Right kidney (tissue), 9 donors: ENCODE measurements at places on chromosomes 5 and 9.

DNA sequence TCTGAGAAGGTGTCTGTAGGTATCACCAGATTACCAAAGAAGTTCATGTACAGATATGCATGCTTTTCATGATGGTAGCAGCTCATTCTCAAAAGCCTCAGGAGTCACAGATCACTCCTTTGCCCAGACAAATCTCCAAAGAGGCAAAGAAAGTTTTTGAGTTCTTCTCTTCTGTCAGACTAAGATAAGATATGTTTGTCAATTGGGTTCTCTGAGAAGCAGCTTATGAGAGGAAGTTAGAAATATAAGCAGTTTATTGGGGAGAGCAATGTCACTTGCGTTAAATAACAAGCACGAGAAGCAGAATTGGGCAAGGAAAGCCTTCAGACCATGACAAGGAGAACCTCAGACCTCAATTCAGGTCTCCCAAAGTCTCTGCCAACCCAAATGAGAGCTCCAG lies 219.2 kb upstream of the KLF4 start:
- no peak for DNase-seq

GRCh38 chr5:65927503-65928321 lies 1.3 kb downstream of the ERBIN start:
- peak; percentile 60 for DNase-seq

DNA sequence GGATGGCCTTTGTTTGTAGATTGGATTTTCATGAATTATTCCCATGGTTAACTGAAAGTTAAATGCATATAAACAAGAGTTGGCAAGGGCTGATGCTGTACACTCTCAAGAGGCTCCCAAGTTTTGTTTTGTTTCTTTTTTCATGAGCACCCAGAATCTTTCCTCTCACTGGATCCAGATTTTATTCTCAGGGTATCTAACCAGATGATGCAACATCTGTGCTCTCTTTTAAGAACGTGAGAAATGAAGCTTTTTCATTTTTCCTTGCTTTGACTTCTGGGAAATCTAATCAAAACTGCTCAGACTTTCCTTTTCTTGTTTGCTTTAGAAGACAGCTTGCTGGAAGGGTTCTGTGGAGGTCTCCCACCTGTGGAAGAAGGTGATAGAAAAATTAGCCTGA lies 142.7 kb upstream of the SLC12A2 start:
- no peak for DNase-seq

- no peak for DNase-seq
These were observed 380.6 kb upstream of the NUDT12 start for GRCh38 chr5:103943230-103943629.

DNA sequence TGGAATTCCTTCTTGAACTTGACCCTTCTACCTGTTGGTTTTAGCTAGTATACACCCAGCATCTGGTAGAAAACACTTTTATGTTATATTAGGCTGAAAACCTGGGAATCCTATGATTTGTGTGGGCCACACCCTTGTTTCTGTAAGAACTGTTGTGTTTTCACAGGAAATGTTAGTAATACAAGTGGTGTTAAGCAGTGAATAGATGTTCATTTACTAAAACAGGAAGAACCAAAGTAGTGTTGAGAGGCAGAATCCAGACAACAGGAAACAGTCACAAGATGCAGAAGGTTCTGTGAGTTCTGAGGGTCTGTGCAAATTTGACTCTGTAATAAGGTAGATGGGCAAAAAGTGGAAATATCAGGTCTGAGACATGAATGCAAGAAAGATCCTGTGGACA lies 73.0 kb upstream of the RAI14 start:
- no peak for DNase-seq

GRCh38 chr5:109411627-109412026 lies 1.9 kb upstream of the PJA2 start:
- no peak for DNase-seq

DNA sequence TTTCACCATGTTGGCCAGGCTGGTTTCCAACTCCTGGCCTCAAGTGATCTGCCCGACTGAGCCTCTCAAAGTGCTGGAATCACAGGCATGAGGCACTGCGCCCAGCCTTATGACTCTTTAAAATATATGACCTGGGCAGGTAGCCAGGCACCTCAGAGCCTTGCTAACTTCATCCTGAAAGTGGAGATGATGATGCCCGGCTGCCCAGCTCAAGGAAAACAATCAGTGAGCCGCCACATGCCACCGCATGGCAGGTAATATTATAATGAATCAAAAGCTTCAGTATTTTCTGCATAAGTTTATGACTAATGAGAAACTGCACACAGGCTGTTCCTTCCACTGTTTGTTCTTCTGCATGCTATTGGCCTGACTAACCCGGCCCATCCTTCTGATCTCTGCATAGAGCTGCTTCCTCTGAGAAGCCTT lies 30.4 kb upstream of the DMRT1 start:
- no peak for DNase-seq

DNA sequence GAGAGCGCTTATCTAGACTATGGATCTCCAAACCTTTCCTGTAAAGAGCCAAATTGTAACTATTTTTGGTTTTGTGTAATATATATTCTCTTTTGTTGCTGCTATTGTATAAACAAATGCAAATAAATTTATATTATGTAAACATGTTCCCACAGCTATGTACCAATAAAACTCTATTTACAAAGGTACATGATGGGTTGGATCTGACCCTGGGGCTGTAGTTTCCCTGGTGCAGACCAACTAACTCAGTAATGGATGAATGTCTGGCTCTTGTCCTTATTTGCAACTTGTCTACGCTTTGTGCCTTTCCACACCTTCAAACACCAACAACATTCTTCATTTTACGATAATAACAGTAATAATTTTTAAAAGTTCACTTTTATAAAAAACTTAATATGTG lies 27.5 kb upstream of the SPINK14 start:
- DNase-seq, result no peak

DNA sequence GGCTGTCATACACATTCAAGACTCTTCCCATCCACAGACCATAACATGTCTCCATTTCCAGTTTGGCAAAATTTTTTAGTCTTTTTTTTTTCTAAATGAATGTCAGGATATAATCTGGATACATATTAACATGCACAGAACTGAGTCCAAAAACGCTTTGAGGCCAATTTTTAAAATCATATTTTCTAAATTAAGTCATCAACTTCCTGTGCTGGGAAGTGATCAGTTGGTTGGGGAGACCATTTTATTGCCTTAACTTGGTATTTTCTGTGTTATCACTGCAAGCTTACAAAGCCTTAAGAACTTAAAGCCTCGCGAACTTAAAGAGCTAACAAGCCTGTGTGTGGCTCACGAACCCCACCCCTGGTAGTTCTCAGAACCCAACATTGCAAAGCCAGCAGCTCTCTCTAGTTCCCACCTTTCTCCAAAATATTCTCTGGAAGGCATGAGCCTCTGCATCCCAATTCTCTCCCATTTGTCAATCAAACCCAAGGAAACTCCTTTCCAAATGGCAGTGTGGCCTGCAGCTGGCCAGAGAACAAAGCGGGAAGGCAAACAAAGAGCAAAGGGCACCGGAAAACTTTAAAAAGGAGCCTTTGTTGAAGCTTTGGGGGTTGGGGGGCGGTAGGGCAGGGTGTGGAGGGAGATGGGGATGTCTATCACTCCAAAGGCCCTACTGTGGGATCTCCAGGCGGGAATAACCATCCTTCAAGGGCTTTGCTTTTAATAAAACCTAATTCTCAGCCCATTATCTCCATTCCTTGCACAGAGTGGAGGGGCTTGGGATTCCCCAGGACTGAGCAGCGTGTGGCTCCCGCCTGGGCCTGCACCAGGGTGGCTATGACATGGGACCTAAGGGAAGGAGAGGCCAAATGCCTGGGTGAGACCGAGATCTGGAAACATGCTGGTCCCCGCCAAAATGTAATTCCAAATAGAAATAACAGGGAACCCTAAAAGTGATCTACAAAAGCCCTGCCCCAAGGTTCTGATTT lies 65.0 kb downstream of the ROR2 start:
- no peak for DNase-seq

- DNase-seq, result no peak
These were observed 6.8 kb downstream of the CA9 start for GRCh38 chr9:35680331-35681105.

DNA sequence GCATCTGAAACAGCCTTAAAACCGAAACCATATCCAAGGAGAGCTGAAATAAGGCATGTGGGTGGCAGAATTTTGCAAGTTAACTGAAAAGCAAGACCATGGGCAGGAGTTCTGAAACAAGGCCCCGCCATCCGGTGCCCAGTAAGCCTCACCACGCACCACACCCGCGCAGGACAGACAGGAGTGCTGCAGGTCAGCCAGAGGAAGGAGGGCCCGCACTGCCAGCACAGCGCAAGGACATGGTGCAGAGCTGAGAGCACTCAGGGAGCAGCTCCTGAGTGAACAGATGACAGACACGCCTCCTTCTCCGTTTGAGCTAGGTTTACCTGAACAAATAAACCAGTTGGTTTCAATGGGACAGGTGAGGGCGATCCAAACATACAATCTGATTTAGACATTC lies 16.5 kb upstream of the ISCA1 start:
- DNase-seq, result no peak

- DNase-seq, result no peak
These were observed 38.9 kb downstream of the SLC22A5 start for GRCh38 chr5:132408456-132408855.

DNA sequence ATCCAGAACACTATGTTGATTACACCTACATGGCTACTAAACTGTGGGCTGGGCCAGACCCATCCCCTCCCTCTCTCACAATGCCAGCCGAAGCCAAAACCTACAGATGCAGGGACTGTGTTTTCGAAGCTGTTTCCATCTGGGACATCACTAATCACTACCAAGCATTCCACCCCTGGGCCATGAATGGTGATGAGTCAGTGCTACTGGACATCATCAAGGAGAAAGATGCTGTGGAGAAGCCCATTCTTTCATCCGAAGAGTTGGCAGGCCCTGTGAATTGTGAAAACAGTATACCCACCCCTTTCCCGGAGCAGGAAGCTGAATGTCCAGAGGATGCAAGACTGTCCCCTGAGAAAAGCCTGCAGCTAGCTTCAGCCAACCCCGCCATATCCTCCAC lies 65.0 kb downstream of the ZNF462 start:
- DNase-seq, result no peak

DNA sequence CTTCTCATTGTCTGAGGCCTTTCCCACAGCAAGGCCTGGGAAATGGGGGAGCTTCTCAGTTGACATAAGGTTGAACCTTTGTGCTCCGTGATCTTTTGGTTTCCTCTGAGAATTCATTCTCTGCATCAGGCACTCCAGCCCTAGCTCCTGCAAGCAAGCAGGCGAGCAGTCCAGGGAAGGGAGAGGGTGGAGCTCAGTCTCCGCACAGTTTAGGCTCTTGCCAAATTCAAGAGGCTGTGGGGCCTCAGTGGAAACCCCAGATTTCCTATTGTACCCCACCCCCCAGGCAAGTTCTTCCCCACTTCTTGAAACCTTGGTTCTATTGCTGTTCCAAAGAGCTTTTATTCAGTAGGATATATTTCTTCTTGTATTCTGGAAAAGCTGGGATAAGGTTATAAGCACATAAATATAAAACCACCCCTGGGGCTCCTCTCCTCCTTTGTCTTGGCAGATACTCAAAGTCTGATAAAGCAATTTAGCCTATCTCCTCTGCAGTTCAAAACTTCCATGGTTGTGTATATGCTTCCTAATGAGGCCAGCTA lies 147.2 kb downstream of the PDZD2 start:
- no peak for DNase-seq

- no peak for DNase-seq
These were observed 62.4 kb downstream of the MFAP3 start for GRCh38 chr5:154101184-154101583.

DNA sequence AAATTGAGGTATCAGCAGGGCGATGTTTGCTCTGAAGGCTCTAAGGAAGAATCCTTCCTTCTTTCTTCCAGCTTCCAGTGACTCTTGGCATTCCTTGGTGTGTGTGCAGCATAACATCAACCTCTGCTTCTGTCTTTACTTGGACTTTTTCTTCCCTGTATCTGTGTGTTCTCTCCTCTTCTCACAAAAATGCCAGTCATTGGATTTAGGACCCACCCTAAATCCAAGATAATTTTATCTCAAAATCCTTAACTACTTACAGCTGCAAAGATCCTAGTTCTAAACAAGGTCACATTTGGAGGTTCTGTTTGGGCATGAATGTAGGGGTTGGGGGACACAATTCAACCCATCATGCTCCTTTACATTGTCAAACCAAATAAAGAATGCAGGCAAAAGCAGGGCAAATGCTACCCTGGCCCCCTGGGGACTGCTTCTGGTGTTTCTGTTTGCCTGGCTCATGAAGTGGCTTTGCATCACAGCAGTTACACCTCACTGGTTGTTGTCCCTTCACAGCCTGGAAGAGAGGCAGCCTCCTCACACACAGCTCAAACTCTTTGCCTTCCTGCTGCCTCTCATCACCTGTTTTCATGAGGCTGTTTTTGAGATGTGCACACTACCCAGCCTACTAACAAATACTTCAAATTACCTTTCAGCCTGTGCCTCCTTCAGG lies 64.8 kb upstream of the PLCXD3 start:
- no peak for DNase-seq

DNA sequence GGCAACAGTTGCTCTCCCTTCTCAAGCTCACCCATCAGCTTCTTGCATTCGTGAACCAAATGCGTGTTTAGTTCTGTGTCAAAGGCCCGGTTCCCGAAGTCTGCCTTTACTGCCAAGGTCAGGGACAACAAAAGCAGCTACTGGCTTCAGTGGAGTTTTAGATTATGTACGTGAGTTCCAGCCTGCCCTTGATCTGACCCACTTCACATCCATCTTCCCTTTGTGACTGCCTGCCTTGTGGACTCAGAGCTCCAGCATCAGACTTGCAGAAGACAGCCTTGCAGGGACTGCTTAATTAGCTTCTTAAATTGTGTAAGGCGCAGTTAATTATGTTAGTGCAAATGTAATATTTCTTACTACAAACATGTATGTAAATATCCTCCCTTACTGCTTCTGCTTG lies 774.7 kb upstream of the EDIL3 start:
- DNase-seq, result no peak

DNA sequence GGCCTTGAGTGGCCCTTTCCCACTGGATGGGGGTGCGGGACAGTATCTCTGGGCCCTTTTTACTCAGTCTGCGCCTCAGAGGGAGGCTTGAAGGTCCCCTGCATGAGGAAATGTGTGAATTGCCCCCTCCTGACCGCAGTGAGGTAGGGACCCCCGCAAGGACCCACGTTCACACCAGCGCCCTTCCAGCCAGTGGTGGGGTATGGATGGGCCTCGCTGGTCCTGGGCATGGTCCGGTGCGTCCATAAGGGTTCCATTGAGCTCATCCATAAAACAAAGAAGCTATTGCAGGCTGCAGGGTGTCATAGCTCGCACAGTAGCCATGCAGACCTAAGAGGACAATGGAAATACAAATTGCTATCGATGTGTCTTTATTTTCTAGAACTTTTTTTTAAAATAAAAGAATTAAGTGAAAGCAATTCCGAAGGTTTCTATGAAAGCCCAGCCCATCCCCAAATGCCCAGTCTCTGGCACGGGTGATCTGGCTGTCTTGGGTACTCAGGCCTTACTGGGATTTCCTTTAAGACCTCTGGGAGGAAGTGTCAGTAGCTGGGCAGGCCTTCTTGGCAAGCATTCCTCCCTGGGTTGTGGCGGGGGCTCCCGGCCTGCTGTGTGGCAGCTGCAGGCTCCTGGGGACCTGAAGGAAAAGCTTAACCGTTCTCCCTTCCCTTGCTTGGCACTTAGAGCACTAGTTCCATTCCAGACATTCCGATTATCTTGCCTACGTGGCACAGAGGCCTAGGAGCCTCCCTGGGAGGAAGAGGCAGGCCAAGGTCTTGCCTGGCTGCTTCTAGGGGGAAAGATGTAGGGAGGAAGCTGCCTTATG lies 1.5 kb upstream of the SEMA5A start:
- peak; percentile 50 for DNase-seq
